ENCODE measurements at places on chromosomes 5 and 9. TPM values are rescaled to one million over a fixed set of nuclear protein-coding genes. Genes with fewer than 3 reads are reported as not detected.

Gene CAMSAP1
- total RNA-seq = 39.5 TPM

Gene CDKN2AIPNL
- 42.8 TPM for total RNA-seq

Gene PSMB7
- 189 TPM for total RNA-seq

Gene ABHD17B
- 32.4 TPM for total RNA-seq

Gene ALDOB
- total RNA-seq = not detected

Gene PCDHA1
- not detected for total RNA-seq

Data from vein endothelial cell (primary cell).